ENCODE measurements at places on chromosomes 7 and 10. TPM values are rescaled to one million over a fixed set of nuclear protein-coding genes. Genes with fewer than 3 reads are reported as not detected.

The FFAR4 gene
- 1.2 TPM for total RNA-seq

The NUDT5 gene
- 18.2 TPM for total RNA-seq

The ATOH7 gene
- 0.69 TPM for total RNA-seq

The CLDN3 gene
- 0.69 TPM for total RNA-seq

The COBL gene
- 5.1 TPM for total RNA-seq

The CYP17A1 gene
- total RNA-seq: not detected

The ADCY1 gene
- 107 TPM for total RNA-seq
